KG1 (cell line): ENCODE measurements at places on chromosomes 4 and X.

DNA sequence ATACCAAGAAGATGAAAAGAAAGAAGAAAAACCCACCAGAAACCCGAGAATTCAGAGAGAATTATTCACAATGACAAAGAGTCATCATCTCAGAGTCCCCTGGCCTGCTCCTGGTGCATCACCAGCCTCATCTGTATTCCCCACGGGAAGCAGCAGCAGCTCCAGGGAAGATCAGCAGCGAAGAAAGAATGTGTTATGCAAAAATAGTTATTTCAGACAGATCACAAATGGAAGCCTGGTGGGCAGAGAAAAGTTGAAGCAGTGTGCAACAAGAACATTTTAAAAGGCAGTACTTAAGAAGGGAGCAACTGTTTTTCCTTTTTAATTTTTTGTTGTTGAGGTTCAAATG is 189.2 kb downstream of the PPP3CA start:
- DNase-seq = no peak

DNA sequence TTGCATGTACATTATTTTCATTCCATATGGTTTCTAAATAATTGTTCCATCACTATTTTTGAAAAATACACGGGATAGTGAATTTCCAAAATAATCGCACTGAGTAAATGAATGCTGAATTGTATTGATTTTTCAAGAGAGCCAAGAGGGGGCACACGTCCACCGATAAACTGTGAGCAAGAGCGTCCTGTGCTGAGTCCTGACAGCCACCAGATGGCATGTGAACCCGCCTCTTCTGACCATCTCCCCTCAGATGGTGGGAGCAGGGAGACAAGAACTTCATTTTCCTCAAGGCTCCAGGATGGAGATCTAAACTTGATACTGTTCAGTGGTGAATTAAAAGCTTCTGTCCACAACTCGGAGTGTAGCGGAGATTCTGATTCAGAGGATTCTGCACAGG is 30.6 kb upstream of the IL9R start:
- DNase-seq = peak; percentile 10

GRCh38 chrX:21744060-21744459 is 13.9 kb downstream of the SMPX start:
- DNase-seq = no peak

DNA sequence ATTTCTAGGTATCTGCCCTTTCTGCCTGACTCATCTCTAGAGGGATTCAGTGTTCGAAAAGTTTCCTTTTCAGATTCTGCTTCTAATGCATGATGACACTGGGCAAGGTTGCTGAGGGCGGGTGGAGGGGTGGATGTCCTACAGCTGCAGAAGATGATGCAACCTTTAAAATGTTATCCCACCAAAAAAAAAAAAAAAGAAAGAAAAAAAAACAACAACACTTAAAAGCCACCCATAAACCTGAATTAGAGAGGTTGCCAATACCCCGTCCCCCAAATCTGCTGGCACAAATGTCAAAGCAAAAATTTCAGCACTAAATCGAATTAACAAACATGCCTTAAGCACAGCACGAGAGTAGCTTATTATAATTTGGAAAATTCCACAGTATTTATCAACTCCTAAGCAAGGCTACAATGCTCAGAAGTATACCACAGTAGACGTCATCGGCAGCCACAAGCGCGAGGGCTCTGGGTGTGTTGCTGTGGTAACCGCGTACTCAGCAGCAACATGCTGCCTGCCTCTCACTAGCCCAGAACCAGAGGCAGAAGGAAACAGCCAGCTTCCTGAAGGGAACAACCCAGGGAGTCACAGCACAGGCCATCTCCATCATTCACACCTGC is 167.5 kb upstream of the MAP3K15 start:
- no peak for DNase-seq
